CD8-positive, alpha-beta memory T cell (primary cell): ENCODE measurements at places on chromosomes 11 and 22. TPM values are rescaled to one million over a fixed set of nuclear protein-coding genes. Genes with fewer than 3 reads are reported as not detected.

Gene GRIA4
- not detected for total RNA-seq

Gene YAP1
- total RNA-seq = 0.20 TPM

Gene RCOR2
- total RNA-seq = 0.11 TPM

Gene ANKRD13D
- 90.1 TPM for total RNA-seq
